ENCODE measurements at places on chromosomes 6 and 20.

DNA sequence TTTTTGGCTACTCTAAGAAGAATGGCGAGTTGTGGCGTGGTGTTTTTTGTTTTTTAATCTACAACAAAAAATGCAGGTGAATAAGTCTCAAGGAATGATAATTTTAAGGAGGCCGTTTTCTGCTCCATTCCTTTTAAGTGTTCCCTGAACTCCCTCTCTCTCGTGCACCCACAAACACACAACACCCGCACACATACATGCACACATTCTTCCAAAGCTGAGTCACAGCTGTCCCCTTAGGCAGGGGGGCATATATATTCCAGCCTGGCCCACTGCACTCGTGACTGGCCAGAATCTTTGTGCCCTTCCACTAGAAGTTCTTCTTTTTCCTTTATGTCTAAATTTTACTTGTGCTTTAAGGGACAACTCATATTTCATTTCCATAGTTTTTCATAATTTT, 405.7 kb downstream of the LMBRD1 start:
- DNase-seq: no peak

DNA sequence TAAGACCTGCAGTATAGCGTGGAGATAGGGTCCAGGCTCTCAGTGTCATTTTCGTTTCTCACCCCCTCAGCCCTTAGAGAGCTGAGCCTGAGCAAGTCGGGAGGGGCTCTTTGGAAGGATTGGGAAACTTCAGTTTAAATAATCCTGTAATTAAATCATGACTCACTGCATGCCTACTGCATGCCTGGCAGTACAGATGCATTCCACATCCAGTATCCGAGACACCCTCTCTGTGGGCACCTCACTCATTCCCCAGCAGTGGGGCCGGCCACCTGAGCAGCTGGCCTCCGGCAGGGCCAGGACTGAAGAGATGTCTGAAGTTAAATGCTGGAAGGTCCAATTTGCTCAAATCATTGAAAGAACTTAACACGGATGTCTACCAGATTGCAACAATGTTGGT, 316.6 kb downstream of the THBS2 start:
- DNase-seq: peak; percentile 86

GRCh38 chr6:41222045-41222444, 6.1 kb upstream of the TREML4 start:
- no peak for DNase-seq

DNA sequence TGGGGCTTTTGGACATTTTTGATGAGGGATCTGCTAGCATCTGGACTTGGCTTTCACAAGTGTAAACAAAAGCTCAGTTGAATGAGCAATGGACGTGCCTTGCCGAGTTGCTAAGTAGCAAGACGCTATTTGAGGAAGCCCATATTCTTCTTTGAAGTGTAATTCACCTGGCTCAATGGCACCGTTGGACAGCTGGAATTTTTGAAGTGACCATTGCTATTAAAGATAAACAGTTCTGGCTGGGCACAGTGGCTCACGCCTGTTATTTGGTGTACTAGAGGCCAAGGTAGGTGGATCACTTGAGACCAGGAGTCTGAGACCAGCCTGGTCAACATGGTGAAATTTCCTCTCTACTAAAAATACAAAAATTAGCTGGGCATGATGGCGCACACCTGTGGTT, 88.8 kb upstream of the SOX4 start:
- no peak for DNase-seq

DNA sequence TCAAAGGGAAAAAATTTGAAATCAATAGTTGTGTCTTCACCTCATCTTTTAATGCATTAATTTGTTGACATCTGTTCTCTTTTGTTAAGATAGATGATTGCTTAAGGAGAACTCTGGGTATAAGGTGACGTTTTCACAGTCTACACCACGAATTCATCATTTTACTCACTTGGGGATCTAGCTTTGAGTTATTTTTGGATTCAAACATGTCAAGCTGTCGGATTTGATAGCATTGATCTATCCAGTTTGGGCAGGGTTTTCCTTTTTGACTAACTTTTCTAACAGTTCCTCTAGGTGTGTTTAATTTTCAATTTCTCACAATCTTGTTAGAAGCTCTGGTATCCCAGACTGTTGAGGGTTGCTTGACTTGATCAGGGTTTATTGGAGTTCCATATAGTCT, 49.6 kb downstream of the HECA start:
- no peak for DNase-seq

- no peak for DNase-seq
These were observed 109.0 kb downstream of the ATG5 start for GRCh38 chr6:106216527-106216926.

Measured in RWPE1 (cell line).